ENCODE measurements at places on chromosomes 1 and 21.

GRCh38 chr1:54400329-54400728, 5.9 kb downstream of the SSBP3 start:
- no peak for DNase-seq

- no peak for DNase-seq
Observed at GRCh38 chr1:54355931-54356679, 50.1 kb downstream of the SSBP3 start.

DNA sequence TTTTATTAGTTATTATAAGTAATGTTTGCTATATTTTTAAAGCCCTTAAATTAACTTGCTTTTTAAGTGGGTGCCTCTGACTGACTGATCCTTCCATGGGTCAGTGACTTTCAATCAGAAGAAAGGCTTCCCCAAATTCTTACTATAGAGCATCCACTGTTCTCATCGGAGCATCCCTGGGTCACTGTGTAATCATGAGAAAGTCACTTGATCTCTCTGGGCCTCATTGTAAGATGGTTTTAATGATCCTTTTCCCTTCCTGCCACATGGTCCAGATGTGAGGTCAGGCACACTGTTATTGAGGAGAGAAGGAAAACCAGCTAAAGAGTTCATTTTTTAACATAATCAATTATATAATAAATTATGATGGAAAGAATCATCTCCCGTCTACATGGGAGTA, 11.0 kb upstream of the NBL1 start:
- DNase-seq, result no peak

- no peak for DNase-seq
Observed at GRCh38 chr1:6776895-6777294, 8.4 kb upstream of the CAMTA1 start.

- DNase-seq, result no peak
Observed at GRCh38 chr1:54135436-54136120, 17.2 kb downstream of the CDCP2 start.

DNA sequence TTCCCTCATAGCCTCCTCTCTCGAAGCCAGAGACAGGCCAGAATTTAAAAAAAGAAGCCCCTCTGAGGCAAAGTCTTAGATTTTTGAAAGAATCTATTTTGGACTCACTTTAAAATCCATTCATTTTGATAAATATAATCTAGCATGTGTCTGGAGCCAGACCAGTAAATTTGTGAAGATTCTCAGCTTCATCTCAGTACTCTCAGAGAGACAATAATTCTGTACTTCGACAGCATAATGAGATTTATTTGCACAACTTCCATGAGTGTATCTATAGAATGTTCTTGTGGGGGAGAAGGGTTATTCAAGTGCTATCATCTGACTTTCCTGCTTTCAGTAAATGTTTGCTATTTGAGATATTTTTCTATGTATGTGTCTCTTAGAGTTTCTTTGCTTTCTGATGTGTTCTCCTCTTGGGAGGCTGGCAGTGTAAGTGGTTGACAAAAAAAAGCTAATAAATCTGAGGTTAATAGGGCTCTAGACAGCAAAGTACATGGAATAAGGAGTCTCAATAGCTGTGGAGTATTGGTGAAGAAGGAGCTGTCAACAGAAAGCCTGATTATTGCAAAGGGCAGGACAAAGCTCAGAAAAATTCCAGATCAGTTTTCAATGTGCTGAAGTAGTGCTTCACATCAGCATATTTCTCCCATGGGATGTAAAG, 223.0 kb downstream of the PTBP2 start:
- no peak for DNase-seq

GRCh38 chr1:230105754-230106625, 39.0 kb downstream of the GALNT2 start:
- no peak for DNase-seq

DNA sequence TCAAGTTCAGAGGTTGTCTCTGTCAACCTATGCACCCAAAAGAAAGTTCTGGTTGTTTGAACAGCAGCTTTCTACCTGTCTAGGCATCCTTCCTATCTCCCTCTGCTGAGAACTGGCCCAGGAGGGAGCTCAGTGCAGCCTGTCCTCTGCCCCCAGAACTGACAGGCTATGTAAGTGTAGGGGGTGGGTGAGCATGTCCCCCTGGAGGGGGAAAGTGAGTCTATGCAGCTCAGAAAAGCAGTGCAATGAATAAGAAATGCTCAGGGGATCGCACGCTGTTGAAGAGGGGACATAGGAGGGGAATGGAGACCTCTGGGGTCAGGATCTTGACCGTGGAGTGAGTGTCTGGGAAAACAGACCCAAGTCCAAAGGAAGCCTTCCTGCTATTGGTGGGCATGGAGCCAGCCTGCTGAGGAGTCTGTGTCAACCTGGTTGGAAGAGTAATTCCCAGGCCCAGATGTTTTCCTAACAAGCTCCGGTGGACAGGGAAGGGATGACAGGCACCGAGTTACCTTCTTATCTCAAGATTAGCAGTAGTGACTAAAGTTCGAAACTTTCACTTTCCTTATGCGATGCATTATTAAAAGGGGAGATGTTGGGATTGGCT, 26.1 kb upstream of the FHAD1 start:
- no peak for DNase-seq

- no peak for DNase-seq
Observed at GRCh38 chr1:41868241-41868998, 50.3 kb downstream of the HIVEP3 start.

- no peak for DNase-seq
Observed at GRCh38 chr1:56123421-56123820, 455.9 kb downstream of the PLPP3 start.

DNA sequence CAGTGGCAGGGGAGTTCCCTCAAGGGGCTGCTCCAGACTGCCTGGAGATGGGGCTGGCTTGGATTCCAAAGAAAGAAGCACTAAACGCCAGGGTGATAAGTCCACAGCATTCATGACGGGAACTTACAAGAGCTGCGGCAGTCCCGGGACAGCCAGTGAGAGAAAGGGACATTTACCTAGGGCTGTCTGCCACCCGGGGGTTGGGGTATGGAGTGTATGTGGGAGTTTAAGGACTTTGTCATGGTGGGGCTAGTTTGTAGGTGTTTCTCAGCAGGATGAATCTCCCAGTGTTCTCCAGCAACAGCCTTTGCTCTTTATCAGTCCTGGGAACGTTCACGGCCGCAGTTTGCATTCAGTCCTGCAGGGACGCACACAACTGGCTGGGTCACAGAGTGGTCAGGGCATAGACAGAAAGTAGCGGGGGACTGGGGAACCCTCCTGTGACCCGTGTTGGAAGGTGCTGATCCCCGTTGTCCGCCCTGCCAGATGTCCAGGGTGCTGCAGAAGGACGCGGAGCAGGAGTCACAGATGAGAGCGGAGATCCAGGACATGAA, 41.4 kb upstream of the HMGN1 start:
- DNase-seq, result no peak

- no peak for DNase-seq
Observed at GRCh38 chr1:40758004-40758403, 25.6 kb upstream of the KCNQ4 start.

DNA sequence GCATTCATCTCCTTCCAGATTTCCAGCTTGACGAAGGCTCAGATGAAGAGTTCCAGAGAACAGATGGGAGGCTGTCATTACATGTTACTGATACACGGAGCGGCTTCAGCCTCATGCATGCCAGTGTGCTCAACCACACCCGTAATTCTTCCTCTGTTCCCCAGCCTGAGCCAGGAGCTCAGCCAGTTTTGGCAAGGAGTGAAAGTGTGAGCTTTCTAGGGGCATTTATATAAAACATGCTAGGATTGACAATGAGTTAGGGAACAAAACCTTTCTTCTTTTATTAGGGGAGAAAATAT, 290.4 kb upstream of the PLXNA2 start:
- DNase-seq, result no peak

DNA sequence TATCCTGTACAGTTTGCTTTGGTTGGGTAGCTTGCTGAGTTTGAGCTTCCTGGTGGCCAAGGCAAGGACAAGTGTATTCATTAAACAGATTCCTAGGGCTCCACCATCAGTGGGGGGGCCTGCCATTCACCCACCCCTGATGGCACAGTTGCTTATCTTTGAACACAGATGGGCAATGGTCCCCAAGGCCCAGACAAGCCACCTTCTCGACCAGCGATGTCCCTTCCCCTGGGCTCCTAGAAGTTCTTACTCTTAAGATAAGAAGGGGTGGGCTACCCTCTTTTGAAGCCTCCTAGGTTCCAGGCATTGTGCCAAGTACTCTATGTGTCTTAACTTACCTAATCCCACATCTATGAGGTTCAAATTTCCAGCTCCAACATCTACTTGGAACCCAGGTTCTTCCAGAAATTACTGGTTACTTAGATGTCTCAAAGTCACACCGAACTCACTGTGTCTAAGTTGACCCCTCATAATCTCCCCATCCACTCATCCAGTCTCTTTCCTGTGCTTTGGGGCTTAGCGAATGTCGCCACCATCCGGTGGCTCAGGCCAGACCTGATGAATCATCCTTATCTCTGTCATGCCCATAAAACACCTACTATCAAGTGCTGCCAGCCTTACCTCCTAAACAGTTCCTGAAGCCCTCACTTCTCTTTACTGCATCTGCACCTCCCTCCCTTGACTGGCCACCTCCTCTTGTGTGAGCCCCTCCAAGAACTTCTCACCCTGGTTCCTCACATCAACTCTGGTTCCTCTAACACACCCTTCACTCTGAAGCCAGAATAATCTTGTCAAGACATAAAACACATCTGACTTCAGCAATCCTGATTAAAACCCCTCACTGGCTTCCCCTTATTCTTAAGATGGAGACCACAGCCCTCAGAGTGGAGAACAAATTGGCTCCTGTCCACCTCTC, 50.1 kb downstream of the KLHDC7A start:
- DNase-seq, result no peak

DNA sequence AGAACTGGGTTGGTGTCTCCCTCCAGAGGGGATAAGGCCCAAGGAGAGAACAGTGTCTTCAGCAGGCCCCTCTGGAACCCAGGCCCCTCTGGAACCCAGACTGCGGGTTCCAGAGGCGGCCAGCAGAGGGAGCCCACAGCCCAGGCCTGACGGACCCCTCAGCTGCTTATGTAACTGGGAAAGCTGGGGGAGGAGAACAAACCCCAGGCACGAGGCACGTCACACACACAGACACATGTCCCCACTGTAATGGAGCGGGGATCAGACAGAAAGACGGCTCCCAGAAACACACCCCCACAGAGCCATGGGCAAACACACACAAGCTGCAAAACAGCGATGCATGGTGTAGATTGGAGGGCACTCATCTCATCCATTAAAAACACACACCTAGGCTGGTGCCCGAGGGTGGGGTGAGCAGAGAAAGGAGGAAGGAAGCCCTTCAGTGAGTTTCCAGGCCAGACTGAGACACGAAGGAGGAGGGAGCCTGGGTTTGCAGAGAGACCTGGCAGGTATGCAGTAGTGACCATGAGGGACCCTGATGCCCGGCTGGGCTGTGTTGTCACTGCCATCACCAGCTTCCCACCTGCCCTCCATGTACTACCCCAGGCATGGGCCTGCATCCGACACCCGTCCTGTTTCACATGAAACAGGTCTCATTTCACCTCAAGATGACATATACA, 2.8 kb upstream of the IGSF8 start:
- peak; percentile 35 for DNase-seq

DNA sequence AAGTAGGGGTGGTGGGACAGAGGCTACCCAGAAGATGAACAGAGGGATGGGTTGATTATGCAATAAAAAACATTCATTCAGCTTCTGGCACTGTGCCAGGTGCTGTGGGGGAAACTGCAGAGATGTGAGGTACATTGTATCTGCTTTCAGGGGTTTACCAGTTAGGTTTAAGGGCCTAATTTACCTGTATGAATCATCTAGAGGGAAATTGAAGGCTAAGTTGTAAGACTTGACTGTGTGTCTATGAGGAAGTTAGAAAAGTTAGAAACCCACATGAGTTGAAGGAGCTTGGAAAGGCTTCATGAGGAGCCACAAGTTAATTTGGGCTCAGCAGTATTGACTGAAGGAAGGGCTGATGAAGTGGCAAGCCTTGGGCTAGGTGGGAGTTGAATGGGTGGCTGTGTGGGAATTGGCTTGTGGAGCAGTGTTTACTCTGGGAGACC, 36.7 kb upstream of the APOBEC4 start:
- no peak for DNase-seq

- DNase-seq, result no peak
Observed at GRCh38 chr1:63435161-63435560, 67.7 kb downstream of the ALG6 start.

DNA sequence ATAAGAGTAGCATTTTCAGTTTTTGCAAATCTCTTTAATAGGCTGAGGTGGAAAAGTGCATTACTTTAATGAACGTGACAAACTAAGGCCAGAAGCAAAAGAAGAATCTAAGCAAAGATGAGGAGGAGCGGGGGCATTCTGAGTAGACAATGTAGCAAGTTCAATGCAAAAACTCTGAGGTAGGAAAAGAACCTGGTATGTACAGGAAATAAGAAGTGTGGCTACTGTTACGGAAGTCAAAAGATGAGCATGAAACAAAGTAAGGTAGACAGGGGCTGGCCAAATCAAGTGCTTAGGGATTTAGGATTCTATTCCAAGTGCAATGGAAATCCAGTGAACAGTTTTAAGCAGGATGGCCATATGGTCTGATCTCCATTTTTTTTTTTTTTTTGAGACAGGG, 63.7 kb downstream of the TOR3A start:
- DNase-seq, result no peak

GRCh38 chr1:227884370-227885134, 63.2 kb downstream of the WNT9A start:
- DNase-seq, result no peak
